ENCODE measurements at places on chromosomes 5 and 9.

DNA sequence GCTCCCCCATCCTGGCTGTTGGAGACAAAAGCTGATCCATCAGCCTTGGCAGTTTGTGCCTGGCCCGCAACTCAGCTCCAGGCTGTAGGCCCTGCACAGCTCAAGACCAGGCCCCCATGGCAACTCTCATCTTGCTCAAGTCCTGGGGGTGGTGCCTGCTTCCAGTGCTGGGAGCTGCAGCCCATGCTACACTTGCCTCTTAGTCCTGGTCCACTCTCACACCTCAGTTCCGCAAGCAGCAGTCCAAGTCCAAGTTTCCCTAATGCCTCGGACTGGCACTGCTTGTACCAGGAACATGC lies 14.2 kb downstream of the AHRR start:
- DNase-seq = no peak

GRCh38 chr5:74632947-74633356 lies 7.6 kb downstream of the ENC1 start:
- DNase-seq = no peak

DNA sequence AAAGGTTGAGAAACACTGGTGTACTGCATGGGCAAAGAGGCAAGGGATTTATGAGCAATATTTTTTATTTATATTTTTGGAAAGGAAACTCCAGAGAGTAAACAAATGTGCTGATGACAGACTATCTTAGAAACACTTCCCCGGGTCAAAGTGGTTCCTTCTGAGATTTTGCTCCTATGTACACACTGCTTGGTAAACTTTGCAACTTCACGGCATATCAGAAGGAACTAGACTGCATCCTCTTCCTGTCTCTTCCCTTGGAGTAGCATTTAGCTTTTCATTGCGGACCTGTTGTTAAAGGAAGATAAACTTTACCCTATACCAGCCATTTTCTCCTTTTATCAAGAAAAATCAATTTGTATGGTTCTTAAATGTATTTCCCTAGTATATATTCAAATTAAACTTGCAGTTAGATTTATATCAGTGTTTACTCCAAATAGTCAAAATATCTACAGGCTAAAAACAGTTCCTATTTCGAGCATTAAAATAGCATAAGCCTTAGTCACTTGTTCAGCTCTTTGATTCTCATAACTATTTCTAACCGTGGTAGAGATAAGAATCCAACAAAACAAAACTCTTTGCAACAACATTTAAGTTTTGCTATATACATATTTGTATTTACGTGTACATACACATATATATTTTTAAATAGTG lies 48.0 kb upstream of the LRRC19 start:
- no peak for DNase-seq

GRCh38 chr9:17216011-17216410 lies 81.2 kb downstream of the CNTLN start:
- DNase-seq = no peak

DNA sequence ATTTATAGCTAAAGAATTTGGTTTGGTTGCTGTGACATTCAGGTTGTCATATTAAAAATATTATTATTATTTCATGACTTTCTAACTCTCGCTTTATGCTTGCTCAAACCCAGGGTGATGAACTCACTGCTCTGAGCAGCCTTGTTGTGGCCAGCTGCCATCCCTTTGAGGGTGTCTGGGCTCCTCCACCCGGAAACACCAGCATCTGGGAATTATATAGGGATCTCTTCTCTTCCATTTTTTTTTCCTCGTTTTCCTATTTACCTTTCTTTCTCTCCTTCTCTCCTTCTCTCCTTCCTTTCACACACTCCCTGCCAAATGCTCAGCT lies 355.8 kb upstream of the SMARCA2 start:
- DNase-seq = no peak

DNA sequence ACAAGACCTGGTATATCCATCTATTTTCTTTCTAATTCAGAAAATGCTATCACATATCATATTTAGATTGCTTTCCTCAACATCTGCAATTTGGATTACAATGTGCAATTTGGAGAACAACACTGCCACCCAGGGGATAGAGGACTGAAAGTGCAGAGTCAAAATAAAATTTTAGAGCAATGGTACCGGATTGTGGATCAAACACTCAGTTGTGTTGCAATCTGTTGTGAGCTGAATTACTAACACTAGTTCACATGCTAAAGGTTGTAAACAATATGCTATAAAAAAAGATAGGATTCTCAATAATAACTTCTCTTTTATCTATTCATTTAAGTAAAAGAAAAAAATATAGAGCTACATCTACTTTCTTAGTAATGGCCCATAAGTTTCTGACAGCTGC lies 11.9 kb upstream of the SRFBP1 start:
- DNase-seq = peak; percentile 30

- DNase-seq = peak; percentile 7
Measured at GRCh38 chr5:5881294-5881693, 458.8 kb downstream of the ICE1 start.

- DNase-seq = no peak
Measured at GRCh38 chr5:34490506-34491250, 165.4 kb upstream of the RAI14 start.

Measured in activated CD8-positive, alpha-beta T cell treated with anti-CD3 and anti-CD28 coated beads for 36 hours (primary cell).